ENCODE measurements at places on chromosomes 12 and 14.

DNA sequence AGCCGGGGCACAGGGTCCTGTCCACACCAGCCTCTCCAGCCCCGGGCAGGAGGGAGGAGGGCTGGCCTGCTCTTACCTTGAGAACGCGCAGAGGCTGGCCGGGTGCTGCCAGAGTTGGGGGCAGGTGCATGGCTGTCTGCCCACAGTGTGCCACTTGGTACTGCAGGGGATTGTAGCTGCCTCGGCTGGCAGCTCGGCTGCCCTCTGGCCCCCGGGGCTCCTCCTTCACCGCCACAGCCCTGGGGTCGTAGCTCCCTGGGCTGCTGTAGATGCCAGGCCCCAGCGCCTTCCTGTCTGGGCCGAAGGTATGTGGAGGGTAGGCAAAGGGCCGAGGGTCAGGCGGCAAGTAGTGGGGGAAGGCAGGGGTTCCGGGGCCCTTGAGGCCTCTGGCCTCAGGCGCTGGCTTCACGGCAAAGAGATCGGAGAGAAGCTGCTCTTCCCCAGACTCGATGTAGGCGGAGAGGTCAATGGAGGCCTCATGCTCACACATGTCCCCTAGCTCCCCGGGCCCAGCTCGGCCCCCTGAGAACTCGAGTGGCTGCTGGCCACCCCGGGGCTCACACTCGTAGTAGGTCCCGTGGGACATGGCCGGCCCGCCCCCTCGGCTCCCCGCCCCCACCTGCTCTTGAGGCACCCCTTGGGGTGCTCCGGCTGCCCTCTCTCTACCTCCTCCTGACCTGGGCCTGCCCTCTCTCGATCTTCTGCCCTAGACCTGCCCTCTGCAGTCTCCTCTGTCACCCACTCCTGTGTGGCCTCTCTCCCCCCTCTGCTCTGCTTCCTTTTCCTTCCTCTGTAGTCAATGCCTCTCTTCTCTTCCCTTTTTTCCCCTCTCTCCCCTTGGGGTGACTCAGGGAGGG lies at the start of gene CEBPE:
CEBPE (minus strand) TSS at position 750 of the 857 bp plus-strand sequence; CDS start at position 586, 164 bp downstream.
- DNase-seq = no peak

- DNase-seq = no peak
Measured at GRCh38 chr14:102629011-102629444, 36.6 kb downstream of the RCOR1 start.

- DNase-seq = no peak
Measured at GRCh38 chr12:72203764-72204335, 68.3 kb upstream of the TRHDE start.

DNA sequence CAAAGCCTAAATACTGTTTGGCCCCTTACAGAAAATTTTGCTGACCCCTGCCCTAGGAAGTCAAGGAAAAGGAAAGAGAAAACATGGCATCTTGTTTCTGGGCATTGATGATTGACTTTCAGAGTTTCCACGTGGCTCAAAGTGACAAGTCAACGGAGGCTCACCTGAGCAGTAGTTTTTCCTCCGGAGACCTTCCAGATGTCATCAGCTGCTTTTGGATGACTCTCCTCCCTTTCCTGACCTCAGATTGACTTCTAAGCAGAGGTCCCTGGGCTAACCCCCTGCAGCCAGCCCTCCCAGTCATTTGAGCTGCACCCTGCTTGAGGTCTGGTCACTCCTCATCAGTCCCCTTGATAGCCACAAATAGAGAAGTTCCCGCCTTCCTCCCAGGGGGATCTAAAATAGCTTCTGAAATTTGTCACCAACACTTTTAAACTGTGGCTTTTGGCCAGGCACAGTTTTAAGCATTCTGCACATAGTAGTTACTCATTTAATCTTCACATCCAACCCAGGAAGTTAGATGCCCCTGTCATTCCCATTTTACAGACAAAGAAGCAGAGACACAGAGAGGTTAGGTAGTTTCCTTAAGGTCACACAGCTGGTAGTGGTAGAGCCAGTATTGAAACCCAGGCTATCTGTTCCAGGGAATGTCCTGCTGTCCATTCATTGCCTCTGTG lies 143.4 kb downstream of the CHST11 start:
- no peak for DNase-seq

- DNase-seq = no peak
Measured at GRCh38 chr14:65910108-65910786, 497.7 kb downstream of the FUT8 start.

- DNase-seq = no peak
Measured at GRCh38 chr12:103928682-103929045, 1.5 kb upstream of the HSP90B1 start.

GRCh38 chr12:12896260-12896659 lies 4.9 kb downstream of the GPRC5A start:
- no peak for DNase-seq

DNA sequence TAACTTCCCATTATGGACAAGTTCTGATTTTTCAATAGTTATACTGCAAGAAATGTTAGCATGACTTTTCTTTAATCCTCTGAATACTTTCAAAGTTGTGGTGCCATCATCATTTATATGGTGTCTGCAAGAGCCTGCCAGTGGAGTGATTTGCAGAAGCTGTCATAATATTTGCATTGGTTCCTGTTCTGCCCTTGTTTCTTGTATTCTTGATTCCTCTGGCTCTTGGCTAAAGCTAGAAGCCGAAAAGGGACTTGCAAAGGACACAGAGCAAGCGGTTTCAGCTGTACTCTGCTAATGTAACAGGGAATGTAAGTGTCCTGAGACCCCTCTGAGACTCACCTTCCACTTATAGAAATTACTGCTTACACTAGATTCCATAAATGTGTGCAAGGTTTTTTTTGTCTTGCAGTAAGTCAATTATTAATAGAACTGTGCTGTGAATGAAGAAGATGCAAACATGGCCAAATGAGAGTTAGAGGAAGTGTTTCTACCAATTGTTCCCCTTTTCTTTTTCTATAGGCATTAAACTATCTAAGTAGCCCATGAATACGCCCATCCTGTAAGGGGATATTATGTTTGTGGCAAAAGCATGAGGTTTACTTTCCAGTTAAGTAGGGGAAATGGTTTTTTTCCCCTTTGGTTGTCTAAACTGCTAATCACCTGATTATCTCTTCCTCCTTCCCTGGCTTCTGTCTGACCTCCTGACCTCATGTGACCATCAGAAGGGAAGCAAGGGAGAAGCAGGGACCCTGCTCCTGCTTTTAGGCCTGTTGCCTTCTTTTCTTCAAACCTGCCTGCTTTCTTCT lies 5.3 kb downstream of the DYRK4 start:
- no peak for DNase-seq

DNA sequence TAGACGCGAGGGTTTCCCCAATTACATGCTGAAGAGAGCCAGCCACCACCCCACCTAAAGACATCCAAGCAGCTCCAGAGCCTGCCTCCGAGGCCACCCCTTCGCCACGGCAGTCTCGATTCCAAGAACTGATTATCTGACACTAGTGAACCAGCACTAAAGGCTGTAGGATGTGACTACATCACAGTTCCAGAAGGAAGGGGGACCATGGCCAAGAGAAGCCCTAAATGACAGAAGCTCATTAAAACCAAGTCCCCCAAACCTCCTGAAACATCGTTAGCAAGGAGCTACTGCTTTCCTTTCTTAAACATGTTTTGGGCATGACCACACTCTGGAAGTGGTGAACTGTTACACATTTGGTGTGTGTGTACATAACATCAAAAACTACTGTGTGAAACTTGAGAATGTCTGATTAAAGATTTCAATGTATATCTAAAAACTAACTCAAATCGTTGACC lies 88.2 kb downstream of the DUSP16 start:
- no peak for DNase-seq

GRCh38 chr12:93425736-93426411 lies 15.9 kb downstream of the UBE2N start:
- no peak for DNase-seq

- no peak for DNase-seq
Measured at GRCh38 chr14:93050761-93051160, 65.0 kb downstream of the ITPK1 start.

DNA sequence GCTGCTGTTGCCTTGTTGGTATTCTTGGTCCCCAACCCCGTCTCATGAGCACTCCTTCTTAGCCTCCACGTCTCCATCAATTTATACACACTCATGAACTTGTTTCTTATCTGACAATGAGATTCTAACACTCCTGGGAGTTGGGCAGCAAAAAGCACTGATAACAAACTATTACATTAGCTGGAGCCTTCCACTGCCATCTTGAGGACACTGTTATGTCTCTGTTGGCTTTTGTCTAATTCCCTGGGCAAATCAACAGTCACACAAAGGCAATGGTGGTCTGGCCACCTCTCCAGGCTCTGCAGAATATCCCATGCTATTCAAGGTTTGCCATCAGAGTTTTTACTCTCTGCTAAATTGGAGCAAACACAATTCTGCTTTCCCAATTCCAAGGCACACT lies 117.8 kb upstream of the COCH start:
- no peak for DNase-seq

GRCh38 chr14:60651796-60652673 lies 2.8 kb upstream of the SIX1 start:
- DNase-seq = no peak

DNA sequence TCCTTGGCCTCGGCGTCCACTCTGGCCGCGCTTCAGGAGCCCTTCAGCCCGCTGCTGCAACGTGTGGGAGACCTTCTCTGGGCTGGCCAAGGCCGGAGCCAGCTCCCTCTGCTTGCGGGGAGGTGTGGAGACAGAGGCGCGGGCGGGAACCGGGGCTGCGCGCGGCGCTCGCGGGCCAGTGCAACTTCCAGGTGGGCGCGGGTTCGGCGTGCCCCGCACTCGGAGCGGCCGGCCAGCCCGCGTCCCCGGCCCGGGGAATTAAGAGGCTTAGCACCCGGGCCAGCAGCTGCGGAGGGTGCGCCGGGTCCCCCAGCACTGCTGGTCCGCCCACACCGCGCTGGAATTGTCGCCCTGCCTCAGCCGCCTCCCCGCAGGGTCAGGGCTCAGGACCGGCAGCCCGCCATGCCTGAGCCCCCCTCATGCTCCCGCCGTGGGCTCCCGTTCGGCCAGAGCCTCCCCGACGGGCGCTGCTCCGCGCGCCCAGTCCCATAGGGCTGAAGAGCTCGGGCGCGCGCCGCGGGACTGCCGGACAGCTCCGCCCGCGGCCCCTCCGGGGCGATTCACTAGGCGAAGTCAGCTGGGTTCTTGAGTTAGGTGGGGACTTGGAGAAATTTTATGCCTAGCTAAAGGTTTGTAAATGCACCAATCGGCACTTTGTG lies 673.9 kb downstream of the SLC16A7 start:
- no peak for DNase-seq

- DNase-seq = no peak
Measured at GRCh38 chr14:71398450-71398849, 491.2 kb downstream of the PCNX1 start.

GRCh38 chr12:2306012-2306411 lies 253.2 kb downstream of the CACNA1C start:
- no peak for DNase-seq

- DNase-seq = no peak
Measured at GRCh38 chr14:94376108-94376975, 12.1 kb downstream of the SERPINA1 start.

- no peak for DNase-seq
Measured at GRCh38 chr12:25730489-25731349, 177.6 kb upstream of the LMNTD1 start.

DNA sequence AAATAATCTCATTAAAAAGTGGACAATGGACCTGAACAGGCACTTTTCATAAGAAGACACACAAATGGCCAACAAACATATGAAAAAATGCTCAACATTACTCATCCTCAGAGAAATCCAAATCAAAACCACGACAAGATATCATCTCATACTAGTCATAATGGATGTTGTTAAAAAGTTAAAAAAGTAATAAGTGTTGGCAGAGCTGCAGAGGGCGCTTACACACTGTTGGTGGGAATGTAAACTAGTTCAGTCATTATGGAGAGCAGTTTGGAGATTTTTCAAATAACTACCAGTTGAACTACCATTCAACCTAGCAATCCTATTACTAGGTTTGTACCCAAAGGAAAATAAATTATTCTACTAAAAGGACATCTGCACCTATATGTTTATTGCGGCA lies 47.2 kb downstream of the FOXG1 start:
- no peak for DNase-seq
